ENCODE measurements at places on chromosomes 13 and 19.

- DNase-seq, result no peak
Observed at GRCh38 chr19:16821081-16821480, 8.1 kb upstream of the SIN3B start.

GRCh38 chr13:113507505-113508345 lies 17.2 kb upstream of the DCUN1D2 start:
- DNase-seq, result no peak

- DNase-seq, result no peak
Observed at GRCh38 chr13:41461527-41462139, 4.3 kb downstream of the RGCC start.

- DNase-seq, result no peak
Observed at GRCh38 chr19:1453525-1454364, 3.8 kb downstream of the APC2 start.

DNA sequence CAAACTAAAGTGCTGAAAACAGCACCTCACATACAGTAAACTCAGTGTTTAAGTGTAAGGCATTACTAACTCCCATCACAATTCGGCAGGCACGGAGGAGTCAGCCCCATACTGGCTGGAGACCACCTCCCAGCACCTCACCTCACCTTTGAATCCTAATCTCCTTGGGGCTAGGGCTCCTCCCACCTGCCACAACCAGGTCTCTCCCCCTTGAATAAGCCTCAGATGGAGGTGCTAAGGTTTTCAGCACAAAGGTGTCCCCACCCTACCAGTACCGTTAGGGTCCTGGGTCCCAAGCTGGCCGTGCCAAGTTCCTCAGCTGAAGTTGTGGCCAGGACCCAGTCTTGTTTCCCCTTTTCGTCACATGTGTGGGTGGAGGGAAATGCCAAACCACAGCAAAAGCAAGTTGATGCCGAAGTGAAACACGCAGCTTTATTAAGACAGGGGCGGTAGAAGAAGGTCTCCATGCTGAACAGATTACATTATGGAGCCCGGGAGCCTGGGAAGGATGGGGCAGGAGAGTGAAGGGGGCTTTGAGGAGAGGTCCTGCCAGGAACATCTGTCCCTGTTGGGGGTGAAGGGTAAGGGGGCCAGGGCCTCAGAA lies at the start of gene IGFLR1:
Gene IGFLR1 (minus strand): TSS at position 332 of the 604 bp plus-strand sequence. CDS start 1,272 bp downstream, outside the sequence.
- DNase-seq, result no peak

- no peak for DNase-seq
Observed at GRCh38 chr19:15463861-15464371, 428 bp downstream of the RASAL3 start.

DNA sequence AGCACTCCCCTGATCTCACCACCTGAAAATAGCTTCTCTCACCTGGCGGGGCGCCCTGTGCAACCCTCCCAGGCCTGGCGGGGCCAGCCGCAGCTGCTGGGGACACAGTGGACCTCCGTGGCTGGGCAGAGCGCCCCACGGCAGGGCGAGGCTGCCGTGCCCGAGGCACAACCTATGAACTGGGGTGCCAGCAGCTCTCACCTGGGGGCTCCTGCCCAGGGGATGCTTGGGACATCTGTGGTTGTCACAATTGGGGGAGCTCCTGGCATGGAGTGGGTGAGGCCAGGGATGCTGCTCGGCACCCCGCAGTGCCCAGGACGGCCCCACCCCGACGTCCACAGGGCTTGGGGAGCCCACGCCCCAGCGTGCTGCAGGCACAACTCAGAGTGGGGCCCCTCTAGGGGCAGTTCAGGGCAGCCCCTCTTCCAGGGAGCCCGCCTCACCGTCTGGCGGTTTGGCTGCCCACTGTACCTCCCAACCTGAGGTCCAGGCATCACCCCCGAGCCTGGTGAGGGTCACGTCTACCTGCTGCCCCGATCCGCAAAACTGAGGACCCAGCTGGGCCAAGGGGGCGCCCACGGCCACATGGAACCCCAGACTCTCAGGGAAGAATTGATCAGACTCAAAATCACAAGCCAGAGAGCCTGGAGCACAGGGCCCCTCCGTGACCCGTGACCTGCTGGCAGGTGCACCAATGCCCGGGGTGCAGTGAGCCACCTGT lies 5.7 kb downstream of the TMEM259 start:
- DNase-seq, result no peak

DNA sequence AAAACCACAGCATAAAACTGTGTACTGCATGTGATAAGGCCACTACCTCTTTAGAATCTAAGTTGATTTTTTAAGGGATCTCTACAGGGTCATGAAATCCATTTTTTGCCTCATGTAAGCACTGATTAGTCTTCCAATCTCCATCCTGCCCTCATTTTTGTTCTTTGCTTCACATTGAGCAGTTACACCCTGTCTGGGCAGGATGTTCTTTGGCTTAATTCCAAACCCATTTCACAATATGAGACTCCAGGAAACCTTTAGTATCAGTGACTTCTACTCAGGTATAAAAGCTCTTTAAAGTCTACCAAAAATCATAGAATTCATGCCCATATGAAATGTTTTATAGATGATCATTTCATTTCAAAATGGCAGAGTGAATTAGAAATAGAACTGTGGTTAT lies 592.6 kb downstream of the TBC1D4 start:
- DNase-seq, result no peak

DNA sequence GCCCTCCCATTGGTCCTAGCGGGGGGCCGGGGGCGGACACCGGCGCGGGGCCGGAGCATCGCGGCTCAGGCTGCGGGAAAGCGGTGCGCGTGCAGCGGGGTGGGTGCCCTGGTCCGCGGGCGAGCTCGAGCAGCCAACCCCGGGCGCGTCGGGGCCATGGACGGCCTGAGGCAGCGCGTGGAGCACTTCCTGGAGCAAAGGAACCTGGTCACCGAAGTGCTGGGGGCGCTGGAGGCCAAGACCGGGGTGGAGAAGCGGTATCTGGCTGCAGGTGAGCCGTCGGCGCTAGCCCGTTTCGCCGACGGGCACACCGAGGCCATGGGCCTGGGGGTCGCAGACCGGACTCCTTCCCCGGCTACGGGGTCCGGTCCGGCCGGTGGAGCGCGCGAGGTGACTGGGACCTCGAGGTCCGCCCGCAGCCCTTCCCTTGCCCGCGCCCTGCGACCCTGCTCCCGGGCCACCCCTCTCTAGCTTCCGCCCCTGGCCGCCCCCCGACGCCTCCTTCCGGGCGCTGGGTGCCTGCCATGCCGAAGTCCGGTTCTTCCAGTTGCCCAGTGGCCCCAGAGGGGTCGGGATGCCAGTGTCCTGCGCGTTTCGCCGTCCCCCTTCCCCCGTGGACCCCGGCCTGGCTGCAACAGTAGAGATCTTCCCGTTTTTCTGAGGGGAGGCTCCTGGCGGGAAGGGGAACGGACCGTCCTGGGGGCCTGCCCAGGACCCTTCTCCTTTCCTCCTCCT lies at the start of gene REEP6:
Gene REEP6 (plus strand): TSS at position 68 of the 735 bp plus-strand sequence. CDS start 89 bp downstream, at position 157.
- DNase-seq, result no peak

- no peak for DNase-seq
Observed at GRCh38 chr13:35992964-35993363, 138.2 kb downstream of the DCLK1 start.

GRCh38 chr19:827710-828321 lies at the start of gene AZU1:
Gene AZU1, plus strand, starts transcription at chr19:827837. Its CDS starts 10 bp downstream, at chr19:827847.
- DNase-seq, result no peak

- DNase-seq, result no peak
Observed at GRCh38 chr19:55156202-55157063, 1.1 kb downstream of the TNNI3 start.

- no peak for DNase-seq
Observed at GRCh38 chr13:80336370-80336769, 4.6 kb downstream of the SPRY2 start.

DNA sequence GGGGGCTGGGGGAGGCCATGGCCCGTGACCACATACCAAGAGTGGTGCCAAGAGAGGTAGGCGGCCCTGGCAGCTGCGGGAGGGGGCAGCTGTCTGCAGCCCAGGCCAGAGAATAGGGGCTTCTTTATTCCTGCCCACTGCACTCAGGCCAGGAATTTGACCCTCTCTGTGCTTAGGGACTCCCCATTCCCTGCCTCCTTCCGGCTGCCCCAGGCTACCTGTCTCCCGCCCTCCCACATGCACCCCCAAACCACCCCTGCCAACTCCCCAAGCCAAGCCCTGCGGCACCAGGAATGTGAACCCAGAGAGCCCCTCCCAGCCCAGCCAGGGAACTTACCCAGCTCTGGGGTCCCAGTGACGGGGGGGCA lies 687 bp downstream of the PLEKHA4 start:
- no peak for DNase-seq

DNA sequence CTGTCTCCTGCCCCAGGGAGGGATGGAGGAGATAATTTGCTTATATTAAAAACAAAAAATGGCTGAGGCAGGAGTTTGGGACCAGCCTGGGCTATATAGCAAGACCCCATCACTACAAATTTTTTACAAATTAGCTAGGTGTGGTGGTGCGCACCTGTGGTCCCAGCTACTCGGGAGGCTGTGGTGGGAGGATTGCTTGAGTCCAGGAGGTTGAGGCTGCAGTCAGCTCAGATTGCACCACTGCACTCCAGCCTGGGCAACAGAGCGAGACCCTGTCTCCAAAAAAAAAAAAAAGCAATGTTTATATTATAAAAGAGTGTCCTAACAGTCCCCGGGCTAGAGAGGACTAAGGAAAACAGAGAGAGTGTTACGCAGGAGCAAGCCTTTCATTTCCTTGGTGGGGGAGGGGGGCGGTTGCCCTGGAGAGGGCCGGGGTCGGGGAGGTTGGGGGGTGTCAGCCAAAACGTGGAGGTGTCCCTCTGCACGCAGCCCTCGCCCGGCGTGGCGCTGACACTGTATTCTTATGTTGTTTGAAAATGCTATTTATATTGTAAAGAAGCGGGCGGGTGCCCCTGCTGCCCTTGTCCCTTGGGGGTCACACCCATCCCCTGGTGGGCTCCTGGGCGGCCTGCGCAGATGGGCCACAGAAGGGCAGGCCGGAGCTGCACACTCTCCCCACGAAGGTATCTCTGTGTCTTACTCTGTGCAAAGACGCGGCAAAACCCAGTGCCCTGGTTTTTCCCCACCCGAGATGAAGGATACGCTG lies 184.0 kb downstream of the KDM4B start:
- DNase-seq, result no peak

- DNase-seq, result peak; percentile 29
Observed at GRCh38 chr13:26985285-26985878, 186.2 kb downstream of the USP12 start.

- DNase-seq, result no peak
Observed at GRCh38 chr13:99963816-99964339, 7.7 kb downstream of the ZIC5 start.

- no peak for DNase-seq
Observed at GRCh38 chr13:114143806-114144605, 11.6 kb upstream of the RASA3 start.

GRCh38 chr19:1269478-1270212 lies 513 bp downstream of the CIRBP start:
- no peak for DNase-seq

DNA sequence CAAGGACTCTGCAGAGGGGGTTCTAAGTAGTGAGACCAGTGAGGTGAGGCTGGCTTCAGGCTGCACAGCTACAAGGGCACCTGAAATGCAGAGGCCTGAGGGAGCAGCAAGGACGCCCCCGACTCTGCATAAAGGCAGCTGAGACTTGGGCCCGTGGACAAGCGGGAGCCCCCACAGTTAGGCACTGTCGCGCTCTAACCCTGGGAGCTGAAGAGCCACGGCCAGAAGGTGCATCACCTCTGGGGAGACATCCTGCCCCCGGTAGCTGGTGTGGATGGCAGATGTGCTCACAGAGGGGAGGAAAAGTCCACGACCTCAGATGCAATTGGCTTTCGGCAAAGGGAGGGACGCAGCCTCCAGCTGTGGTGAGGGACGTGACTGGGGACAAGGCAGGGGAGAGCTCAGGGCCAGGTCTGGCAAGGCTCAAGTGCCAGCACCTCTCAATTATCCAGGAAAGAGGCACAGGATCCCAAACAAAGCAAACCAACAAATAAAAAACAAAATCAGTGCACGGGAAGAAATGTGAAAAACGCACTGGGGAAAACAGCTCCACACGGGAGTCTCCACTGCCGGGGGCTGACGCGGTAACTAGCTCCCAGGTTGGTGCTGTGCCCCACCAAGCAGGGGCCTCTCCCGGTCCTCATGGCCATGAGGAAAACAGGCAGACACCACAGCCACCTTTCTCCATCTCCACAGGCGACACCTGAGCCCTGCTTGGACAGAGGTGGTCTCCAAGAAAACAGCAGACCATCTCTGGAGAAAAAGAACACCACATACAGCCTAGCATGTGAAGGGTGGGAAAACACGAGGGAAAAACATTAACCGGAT lies 23.0 kb upstream of the PLPP2 start:
- DNase-seq, result no peak

DNA sequence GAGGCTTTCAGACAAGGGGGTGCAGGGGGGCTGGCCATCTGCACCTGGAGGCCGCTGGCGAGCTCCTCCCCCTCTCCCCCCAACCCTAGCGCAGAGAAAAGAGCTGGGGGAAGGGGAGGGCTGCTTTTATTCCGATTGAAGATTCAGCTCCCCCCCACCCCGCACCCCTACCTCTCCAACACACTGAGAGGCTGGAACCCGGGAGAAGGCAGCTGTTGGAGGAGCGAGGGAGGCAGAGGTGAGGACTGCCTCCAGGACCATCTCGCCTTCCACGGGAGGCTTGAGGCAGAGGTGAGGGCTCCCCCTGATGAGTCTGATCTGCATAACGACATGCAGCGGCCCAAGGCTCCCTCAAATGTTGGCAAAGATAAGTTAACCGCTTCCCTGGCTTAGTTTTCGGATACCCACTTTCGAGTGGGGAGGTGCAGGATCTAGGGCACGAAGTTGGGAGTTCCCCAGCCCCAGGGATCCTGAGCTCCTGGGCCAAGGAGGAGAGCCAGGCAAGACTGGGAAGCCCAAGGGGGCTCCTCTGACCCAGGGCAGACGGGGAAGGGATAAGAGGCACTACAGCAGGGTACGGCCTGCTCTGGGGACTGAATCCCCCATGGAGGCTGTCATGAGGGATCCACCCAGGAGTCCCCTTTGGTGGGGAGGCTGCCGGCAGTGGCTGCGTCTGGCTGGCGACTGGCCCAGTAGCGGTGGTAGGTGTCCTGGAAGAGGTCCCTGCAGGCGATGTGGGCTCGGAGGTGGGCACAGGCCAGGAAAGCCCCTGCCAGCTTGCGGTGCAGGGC lies 1.2 kb upstream of the NUMBL start:
- DNase-seq, result no peak

- DNase-seq, result no peak
Observed at GRCh38 chr13:107118506-107118905, 550.6 kb upstream of the ARGLU1 start.

GRCh38 chr13:74102691-74103090 lies 31.5 kb downstream of the KLF12 start:
- no peak for DNase-seq

- no peak for DNase-seq
Observed at GRCh38 chr13:107821492-107821891, 393.8 kb downstream of the LIG4 start.

DNA sequence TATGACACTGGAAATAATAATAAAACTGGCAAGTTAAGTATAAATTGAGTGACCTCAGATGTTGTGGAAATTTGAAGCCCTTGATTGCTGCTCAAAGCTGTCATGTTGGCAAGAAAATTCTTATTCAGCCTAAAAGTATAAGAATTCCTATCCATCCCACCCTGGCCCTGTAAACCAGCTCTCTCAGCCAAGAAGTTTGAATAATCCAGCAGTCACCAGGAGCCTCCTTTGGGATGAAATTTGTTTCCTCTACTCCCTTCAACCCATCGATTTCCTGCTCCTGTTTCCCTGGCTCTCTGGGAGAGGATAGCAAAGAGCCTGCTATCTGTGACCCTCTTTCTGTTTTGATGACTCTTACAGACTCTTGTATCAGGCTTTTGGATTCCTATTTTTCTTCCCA lies 169.3 kb downstream of the LHFPL6 start:
- DNase-seq, result no peak

- no peak for DNase-seq
Observed at GRCh38 chr13:51222686-51223559, 725 bp downstream of the FAM124A start.
